Sigmoid colon (tissue), 7 donors: ENCODE measurements at places on chromosomes 5 and 9. TPM values are rescaled to one million over a fixed set of nuclear protein-coding genes. Genes with fewer than 3 reads are reported as not detected.

The C5orf52 gene
- total RNA-seq: not detected

The SOX30 gene
- total RNA-seq: not detected

The SYNPO gene
- total RNA-seq: 23.5 TPM

The TEX48 gene
- total RNA-seq: not detected

The FCN2 gene
- not detected for total RNA-seq

The LHX3 gene
- not detected for total RNA-seq
